ENCODE measurements at places on chromosomes 4 and X.

DNA sequence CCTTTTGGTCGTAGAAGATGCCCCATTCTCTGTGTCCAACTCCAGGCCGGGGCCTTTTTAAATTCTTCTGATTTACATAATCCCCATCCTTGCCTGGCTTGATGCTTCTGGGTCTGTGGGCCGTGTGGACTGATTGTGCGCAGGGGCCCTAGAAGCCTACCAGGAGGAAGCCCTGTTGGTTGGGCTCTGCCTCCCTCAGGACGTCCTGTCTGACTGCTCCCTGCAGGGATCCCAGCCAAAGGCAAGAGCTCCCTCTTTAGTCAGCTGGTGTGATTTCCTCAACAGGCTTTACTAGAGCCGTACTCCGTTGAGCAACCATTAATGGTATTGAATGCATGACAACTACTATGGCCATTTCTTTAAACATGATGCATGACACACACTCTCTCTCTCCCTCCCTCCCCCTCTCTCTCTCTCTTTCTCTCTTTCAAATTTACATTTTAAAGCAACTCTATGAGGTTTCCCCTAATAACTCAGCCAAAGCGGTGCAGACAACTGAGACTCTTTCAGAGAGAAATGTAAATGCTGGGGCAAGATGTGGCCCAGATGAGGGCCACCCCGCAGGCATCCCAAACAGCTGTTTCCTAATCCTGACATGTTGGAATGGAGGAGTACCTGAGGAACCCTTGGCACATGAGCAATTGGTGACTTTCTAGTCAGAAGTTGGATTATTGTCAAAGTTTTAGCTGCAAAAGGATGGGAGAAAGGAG, 117.3 kb downstream of the DRD5 start:
- no peak for DNase-seq

DNA sequence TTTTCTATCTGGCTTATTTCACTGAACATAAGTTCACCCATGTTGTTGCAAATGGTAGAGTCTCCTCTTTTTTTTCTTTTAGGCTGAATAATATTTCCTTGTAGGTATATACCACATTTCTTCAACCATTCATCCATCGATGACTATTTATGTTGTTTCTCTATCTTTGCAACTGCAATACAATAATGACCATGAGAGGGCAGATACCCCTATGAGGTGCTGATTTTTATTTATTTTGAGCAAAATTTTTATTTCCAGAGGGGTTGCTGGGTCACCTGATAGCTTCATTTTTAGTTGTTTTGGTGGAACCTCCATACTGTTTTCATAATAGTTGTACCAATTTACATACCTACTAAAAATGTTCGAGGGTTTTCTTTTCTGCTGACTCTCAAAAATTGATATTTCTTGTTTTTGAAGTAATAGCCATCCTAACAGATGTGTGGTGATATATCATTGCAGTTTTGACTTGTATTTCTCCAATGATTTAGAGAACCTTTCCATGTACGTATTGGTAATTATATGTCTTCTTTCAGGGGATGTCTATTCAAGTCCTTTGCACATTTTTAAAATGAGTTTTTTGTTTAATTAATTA, 1697.0 kb downstream of the PCDH7 start:
- no peak for DNase-seq

DNA sequence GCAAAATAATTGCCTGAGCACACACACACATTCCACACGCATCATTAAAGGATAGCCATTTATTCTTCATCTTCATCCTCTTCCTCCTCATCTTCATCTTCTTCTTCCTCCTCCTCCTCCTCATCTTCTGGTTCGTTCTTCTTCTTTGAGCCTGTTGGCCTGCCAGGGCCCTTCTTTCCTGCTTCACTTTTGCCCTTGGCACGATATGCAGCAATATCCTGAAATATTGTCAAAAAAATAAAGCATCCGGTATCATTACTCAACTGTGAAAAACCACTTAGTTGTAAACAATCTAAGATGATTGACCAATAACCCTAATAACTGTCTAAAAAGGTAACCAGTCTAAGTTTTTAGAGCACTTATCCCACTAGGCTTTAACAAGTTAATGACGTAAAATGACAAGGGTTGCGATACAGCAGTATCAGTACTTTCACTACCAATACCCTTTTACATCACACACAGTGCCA, 2.1 kb downstream of the HMGB2 start:
- no peak for DNase-seq

- no peak for DNase-seq
These were observed 48.8 kb upstream of the PGRMC1 start for GRCh38 chrX:119187298-119187697.

DNA sequence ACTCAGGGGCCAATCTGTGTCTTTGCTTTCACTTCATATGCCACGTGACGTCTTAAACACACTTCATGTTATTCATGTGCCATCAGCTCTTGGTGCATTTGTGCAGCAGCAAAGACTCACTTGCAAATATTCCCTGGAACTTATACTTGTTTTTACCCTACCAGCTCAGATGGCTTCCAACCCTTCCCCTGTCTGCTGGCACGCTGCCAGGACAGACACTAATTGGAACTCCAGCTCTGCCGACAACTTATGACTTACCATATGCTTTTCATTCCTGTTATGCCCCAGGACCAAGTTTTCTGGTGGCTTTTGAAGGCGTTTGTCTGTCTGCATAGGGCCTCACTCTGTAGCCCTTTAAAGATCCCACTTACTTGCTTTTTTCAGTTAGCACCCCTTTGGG, 261.7 kb upstream of the GNPDA2 start:
- no peak for DNase-seq

- DNase-seq = no peak
These were observed 144.0 kb upstream of the ATOH1 start for GRCh38 chr4:93684571-93684970.
